ENCODE measurements at places on chromosomes 2 and 18.

- DNase-seq = no peak
Measured at GRCh38 chr2:113922335-113922734, 32.4 kb downstream of the ACTR3 start.

GRCh38 chr2:58081000-58081399, 34.4 kb downstream of the VRK2 start:
- DNase-seq = no peak

DNA sequence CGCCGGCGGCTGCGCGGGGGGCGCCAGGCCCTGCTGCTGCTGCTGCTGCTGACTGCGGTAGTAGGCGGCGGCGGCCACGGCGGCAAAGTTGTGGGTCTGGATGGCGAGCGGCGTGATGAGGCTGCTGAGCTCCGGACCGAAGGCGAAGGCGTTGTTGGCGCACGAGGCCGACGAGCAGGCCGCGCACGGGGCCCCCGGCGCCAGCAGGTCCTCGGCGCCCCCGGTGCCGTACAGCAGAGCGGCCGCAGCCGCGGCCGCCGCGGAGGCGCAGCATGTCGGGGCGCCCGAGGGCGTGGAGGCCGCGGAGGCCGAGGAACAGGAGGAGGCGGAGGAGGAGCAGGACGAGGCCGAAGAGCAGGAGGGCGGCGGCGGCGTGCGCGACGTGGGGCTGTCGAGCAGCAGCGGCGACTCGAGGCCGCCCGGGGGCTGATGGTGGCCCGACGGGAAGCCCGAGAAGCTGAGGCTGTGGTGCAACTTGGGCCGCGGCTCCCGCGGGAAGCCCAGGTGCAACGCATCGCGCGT, 1.8 kb downstream of the ZFP36L2 start:
- peak; percentile 15 for DNase-seq

- no peak for DNase-seq
Measured at GRCh38 chr2:149167001-149167780, 128.7 kb downstream of the LYPD6B start.

GRCh38 chr2:51971136-51971535, 939.2 kb upstream of the NRXN1 start:
- no peak for DNase-seq

- DNase-seq = no peak
Measured at GRCh38 chr2:18926631-18927524, 337.5 kb upstream of the NT5C1B start.

GRCh38 chr2:210443527-210443926, 33.0 kb downstream of the LANCL1 start:
- DNase-seq = no peak

GRCh38 chr18:46302528-46303485, 198.6 kb downstream of the HAUS1 start:
- DNase-seq = no peak

- no peak for DNase-seq
Measured at GRCh38 chr2:127105656-127106456, 1.1 kb downstream of the BIN1 start.

- DNase-seq = no peak
Measured at GRCh38 chr2:232436381-232437194, 19.4 kb upstream of the ALPI start.

DNA sequence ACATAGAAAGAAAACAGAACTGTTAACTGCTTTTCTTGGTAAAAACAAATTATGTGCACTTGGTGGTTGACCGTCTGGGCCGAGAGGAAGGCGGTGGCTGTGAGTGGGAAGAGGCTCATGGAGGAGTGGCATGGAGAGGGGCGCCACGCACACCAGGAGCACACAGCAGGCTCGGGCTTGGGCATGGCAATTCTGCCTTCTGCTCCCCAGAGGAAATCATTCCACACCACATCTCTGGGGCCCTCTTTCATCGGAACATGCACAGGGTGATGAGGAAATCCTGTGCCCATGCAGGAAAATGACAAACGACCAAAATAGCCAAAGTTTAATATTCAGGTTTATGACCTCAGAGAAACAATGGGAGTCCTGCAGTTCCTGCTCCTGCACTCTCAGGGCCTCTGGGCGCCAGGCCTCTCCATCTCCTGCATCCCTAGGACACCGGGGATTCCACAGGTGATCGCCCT, 26.4 kb downstream of the WDFY1 start:
- DNase-seq = no peak

DNA sequence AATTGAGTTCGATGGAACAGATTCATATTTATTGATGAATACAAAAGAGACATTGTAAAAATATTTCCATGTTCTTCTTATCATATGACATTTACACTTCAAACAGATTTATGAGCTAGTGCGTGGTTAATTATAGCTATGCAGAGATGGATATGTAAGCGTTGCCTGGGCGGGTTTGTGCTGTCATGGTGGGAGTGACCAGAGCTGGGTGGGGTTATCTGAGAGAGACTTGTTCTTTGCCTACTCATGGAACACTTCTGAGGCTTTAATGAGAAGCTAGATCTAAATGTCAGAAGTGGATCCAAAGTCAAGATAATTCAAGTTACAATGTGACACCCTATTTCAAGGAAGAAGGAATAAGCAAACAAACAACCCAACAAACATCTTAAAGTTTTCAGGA, 162.3 kb upstream of the ZEB2 start:
- no peak for DNase-seq

DNA sequence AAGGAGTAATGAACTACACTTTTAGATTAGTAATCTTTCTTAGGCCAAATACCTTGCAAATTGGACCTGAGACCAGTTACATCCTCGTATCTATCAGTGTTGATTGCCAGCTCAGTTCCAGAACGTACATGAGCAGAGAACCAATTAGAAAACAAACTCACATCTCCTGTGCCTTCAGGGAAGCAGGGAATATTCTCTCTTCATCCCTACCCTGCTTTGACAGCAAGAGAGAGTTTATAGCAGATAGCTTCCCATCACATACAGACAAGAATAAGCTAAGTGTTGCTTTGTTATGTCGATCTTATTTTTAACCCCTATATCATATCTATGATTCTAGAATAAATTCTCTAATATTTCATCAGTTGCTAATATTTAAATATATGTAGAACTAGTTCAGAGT, 181.8 kb downstream of the DSC3 start:
- no peak for DNase-seq

- no peak for DNase-seq
Measured at GRCh38 chr2:205800773-205801172, 118.5 kb downstream of the NRP2 start.

DNA sequence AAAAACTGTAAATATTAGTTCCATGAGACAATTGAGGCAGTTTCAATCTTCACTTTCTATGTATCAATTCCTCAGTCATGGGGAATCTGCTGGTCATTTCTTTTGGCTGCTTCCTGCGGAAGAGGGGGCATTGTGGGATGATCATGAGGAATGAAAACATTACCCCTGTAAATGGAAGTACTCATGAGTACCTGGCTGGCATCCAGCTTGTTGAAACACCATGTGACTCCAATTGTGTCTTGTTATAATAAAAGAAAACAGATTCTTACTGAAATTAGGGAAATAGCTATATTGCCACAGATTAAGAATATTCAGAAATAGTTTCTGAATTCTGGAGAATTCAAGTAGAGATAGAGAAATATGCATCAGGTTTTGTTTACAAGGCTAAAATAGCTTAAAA, 41.6 kb upstream of the GPR39 start:
- DNase-seq = no peak

- no peak for DNase-seq
Measured at GRCh38 chr2:226378753-226379705, 420.6 kb downstream of the IRS1 start.

- DNase-seq = no peak
Measured at GRCh38 chr2:204116159-204116792, 179.7 kb downstream of the ICOS start.

DNA sequence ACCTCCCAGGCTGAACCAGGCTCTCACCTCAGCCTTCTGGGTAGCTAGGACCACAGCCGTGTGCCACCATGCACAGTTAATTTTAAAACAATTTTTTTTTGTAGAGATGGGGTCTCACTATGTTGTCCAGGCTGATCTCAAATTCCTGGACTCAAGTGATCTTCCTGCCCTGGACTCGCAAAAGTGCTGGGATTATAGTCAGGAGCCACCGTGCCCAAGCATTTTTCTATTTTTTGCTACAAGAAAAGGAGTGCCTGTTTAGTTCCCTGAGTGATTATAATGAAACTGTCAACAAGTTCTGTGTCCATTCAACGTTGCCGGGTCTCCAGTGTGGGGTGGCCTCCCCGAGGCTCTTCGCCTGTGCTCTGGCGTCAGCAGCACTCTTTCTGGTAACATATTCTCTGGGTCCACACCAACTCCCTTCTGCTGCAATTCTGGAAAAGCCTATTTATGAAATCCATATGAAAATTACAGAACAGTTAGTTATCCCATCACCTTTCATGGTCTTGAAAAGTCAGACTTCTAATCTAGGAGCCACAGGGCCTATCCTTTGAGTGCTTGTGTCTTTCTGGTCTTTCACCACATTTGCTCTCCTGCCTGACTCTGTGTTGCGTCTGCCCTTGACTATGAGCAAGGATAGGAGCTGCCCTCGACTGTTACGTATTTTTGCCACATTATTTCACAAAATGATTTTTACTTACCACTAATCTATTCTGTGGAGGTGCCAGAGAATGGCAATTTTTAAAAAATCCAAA, 172.7 kb downstream of the SOCS6 start:
- no peak for DNase-seq

GRCh38 chr2:234670806-234671205, 173.9 kb upstream of the ARL4C start:
- no peak for DNase-seq

DNA sequence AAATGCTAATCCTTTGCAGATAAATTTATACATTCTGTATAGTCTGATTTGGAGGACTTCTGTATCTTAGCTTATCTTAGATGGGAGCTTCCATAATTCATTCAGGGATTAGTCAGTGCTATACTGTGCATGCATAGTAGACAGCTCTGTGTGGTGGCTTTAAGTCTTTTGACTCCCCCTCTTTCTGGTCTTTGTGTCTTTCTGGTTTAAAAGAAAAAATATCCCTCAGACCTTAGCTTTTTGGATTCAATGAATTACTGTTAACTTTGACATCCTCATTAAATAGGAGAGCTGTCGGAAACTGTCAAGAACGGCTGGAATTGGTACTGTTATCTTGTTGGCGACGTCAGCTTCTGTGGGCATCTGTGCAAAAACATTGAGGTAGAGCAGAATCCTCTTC, 130.4 kb downstream of the SPTBN1 start:
- DNase-seq = no peak

DNA sequence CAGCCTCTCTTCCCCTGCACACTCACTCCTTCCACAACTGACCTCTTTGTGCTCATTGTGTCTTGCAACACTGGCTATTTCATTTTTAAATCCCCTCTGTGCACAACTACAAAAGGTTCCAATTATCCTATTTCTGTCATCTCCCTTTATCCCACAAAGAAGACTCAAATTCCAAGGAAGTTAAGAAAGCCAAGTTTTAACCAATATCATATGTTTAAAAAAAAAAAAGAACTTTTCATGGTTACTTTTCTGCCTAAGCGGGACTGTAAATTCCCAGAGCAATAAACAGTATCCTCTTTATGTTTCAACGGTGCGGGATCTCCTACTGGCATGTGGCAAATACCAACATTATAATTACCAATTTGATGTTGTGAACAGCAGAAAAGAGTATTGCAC, 83.8 kb downstream of the DOCK10 start:
- no peak for DNase-seq

DNA sequence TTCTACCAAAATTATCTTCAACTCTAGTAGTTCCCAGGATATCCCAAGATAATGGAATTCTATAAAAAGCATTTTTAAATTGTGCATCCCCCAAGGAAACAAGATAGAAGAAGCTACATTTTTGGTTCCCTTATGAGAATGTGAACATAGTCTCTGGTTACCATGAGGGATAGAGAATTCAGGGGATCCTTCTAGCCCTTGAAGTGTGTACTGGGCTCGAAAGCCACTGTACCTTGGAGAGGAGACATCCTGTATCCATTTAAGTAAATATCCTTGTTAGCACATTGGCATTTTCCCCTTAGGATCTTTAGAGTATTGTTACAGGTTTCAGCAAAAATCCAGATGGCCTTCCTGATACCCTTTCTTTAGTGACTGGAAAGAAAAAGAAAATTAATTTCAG, 228.5 kb downstream of the RTP5 start:
- no peak for DNase-seq

DNA sequence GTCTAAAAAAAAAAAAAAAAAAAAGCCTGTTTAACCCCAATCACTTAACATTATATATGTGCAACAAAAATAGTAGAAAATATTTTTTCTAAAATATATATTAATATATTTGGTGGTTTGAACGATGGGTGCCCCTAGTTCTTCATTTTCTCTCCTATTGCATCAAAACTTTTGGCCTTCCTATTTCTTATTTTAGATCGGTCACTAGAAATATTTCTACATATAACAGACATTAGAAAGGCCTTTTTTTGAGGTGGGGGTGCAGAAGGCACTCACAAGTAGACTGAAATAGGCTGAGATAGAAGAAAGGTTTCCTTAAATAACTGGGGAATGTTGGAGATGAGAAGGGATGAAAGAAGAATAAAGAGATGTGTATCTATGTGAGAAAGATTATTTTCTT, 49.3 kb upstream of the AP1S3 start:
- DNase-seq = no peak

DNA sequence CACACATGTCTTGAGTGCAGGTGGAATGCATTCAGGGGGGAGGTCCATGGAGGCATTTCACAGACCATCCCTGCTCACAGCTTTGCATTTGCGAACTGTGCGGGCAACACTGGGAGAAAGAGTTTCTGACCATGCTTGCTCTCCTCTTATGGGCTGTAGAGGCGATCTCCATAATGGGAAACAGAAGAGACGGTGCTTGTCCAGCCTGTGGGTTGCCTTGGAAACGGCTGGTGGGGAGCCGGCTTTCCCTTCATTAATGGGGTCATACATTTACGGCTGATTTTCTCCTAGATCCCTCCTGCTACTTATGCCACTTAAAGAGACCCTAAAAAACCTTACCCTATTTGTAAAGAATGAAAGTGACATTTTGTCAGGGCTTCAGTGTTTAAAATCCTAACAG, 147.4 kb downstream of the SOX11 start:
- no peak for DNase-seq

GRCh38 chr2:21580391-21580790, 456.6 kb downstream of the TDRD15 start:
- no peak for DNase-seq

- no peak for DNase-seq
Measured at GRCh38 chr2:42903821-42904575, 111.6 kb upstream of the HAAO start.

- DNase-seq = no peak
Measured at GRCh38 chr2:53096351-53096750, 671.3 kb upstream of the CHAC2 start.

DNA sequence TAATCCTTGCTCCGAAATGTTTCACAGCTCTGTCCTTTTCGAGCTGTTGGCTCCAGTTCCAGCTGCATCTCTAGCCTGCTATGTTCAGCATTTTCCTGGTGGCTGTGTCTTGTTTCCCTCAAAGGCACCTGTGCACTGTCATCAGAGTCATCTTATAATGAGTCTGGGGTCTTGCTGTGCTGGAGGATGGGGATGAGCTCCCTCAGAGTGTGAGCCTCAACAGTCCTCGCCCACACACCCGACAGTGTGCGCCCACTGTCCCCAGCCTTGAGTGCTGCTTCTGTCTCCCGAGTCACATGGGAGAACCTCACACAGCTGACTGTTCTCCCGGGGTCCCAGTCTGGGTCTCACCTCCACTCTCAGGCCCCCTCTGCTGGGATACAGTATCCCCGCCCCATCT, 25.4 kb downstream of the SPP2 start:
- DNase-seq = no peak

Measured in activated T-helper 1 cell treated with anti-CD3 and anti-CD28 coated beads, Interleukin-2, amount 50 U/mL, for 16 hours (primary cell).